ENCODE measurements at places on chromosomes 3 and 15.

DNA sequence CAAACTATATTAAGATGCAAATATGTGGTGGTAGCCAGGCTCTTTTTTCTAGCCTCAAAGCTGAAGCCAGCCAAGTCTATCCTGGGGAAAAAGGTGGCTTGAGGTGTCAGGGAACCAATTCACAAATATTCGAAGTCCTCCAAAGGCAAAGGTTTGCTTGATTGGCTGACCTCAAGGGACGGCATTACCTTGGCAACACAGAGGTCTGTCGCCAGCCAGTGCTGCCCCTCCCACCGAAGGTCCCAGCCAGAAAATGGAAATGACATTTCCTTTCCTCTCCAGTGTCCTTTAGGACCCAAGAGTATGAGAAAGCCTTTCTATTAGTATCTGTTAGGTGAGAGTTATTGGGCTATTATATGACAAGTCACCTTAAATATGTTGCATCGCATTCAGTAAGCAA lies 96.0 kb upstream of the LIMD1 start:
- DNase-seq, result no peak

- no peak for DNase-seq
Observed at GRCh38 chr3:59367150-59367549, 317.3 kb upstream of the CFAP20DC start.

- DNase-seq, result no peak
Observed at GRCh38 chr3:153209596-153209995, 47.6 kb downstream of the RAP2B start.

DNA sequence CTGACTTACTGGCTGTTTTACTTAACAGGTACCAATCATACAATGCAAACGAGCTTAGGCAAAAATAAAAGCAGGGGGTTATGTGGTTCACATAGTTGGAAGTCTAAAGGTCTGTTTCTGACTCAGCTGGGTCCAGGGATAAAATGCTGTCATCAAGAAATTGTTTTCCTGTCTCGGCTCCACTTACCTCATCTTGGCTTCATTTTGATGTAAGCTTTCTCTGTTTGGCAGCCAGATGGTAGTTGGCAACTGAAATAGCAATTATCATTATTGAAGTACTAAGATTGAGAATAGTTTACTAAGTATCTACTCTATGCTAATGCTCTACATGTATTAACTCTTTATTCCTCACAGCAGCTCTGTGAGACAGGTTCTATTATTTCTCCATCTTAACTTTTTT lies 36.8 kb upstream of the CNTN3 start:
- no peak for DNase-seq

- no peak for DNase-seq
Observed at GRCh38 chr3:127717357-127718244, 44.8 kb downstream of the ABTB1 start.

- no peak for DNase-seq
Observed at GRCh38 chr3:13700889-13701288, 152.0 kb downstream of the FBLN2 start.

- no peak for DNase-seq
Observed at GRCh38 chr15:94666553-94666952, 435.2 kb downstream of the MCTP2 start.

- no peak for DNase-seq
Observed at GRCh38 chr3:43759297-43759782, 68.6 kb downstream of the ABHD5 start.

- DNase-seq, result no peak
Observed at GRCh38 chr15:57505949-57506391, 85.7 kb upstream of the MYZAP start.

- DNase-seq, result peak; percentile 15
Observed at GRCh38 chr3:112470788-112471187, 28.5 kb downstream of the BTLA start.

- DNase-seq, result no peak
Observed at GRCh38 chr3:4140921-4141320, 162.2 kb upstream of the SETMAR start.

- DNase-seq, result no peak
Observed at GRCh38 chr15:66685638-66686150, 16.3 kb upstream of the SMAD6 start.

DNA sequence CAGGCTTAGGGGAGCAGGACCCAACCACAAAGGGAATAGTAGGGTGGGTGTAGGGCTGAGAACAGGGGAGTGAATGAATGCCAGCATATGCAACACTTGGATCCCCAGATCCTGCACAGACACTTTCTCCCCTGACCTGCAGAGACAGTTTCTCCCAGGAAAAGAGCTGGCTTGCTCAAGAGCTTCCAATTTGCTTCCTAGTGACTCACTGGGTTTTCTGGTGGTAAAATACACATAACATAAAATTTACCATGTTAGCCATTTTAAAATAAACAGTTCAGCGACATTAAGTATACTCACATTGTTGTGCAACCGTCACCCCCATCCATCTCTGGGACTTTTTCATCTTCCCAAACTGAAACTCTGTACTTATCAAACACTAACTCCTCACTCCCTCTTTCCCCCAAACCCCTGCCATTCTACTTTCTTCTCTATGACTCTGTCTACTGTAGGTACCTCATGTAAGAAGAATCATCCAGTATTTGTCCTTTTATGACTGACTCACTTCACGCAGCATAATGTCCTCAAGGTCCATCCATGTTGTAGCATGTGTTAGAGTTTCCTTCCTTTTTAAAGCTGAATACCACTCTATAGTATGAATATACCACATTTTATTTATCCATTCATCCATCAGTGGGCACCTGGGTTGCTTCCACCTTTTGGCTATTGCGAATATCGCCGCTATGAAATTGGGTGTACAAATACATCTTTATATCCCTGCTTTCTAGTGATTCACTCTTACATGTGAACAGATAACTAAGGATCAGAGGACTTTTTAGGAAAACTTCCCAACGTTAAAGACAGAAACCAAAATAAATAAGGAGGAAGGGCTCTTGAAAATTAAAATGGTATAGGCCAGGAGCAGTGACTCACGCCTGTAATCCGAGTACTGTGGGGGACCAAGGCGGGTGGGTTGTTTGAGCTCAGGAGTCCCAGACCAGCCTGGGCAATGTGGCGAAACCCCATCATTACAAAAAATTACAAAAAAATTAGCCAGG lies 95.6 kb upstream of the TJP1 start:
- DNase-seq, result no peak

- no peak for DNase-seq
Observed at GRCh38 chr3:23659840-23660430, 145.8 kb upstream of the UBE2E1 start.

DNA sequence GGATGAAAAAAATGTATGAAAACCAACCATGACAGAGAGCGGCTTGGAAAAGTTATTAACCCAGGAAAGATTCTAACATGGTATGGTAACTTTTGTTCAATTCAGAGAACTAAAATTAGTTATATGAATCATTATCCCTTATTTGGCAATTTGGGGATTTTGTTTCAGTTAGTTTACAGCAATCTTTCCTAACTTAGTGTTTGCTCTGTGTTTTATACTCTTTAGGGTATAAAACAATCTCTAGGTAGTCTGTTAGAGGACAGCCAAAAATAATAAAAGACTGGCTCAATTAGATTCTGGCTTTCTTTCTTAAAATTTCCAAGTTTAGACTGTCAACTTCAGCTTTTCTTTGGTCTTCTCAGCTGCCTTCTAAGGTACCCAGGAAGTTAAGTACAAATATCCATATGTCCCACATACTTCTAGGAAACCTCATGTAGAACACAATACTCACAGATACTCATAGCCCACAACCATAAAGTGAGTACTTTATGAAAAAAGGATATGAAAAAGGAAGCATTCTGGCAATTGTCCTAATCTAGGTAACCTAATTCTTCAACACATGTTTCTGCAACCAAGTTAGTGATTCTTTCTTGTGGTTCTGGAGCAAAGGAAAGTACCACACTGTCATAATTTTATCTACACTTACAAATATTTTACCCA lies 849.3 kb downstream of the ROBO1 start:
- DNase-seq, result peak; percentile 34

DNA sequence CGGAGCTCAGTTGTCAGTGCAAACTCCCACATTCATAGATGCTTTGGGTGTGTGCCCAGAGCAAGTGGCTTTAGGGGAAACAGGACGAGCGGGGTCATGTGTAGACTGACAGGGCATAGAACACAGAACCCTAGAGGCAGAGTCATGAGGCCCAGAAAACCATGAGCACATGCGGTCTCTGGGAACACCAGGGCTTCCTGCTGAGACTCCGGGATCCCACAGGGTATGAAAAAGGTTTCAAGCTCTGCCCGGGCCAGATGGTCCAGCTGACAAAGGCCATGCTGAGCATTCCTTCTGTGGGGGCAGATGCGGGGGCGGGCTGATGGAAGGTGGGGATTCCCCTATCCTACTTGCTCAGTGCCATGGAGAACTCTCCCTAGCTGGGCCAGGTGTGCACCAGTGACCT lies 44.8 kb downstream of the ROPN1B start:
- DNase-seq, result no peak

DNA sequence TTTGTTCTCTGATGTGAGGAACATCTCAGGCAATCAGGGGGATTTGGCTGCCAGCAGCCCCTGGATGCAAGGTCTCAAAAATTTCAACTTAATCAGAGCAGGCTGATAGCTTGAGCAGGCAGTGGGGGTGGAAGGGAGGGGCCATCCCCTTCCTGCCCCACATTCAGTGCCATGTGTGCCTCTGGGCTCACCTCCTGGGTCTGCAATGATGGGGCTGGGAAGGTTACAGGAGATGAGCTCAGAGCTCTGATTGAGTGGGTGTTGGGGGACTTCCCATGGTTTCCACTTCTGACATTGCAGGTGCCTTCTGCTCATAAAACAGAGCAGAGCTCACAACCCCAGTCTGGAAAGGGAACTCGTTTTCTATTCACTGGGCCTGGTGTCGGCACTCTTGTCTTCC lies 37.0 kb downstream of the PARP16 start:
- DNase-seq, result no peak

DNA sequence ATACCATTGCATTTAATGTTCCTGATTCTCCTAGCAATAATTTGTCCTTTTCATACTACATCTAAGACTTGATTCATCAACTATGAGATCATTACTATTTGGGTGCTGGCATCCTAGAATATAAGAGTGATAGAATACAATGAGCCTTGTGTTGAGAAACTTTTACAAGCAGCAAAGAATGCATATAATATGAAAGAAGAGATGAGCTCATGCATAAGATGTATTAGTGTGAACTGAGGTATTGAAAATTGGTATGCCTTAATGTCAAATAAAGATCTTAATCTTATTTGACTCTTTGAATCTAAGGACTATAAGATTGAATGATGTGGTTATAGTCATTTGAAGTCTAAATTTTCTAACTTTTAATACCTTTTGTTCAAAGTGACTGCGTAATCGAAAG lies 220.0 kb upstream of the ARHGEF26 start:
- DNase-seq, result no peak

GRCh38 chr3:29940759-29941323 lies 660.0 kb downstream of the RBMS3 start:
- DNase-seq, result no peak

GRCh38 chr15:24862726-24863521 lies 91.9 kb upstream of the SNRPN start:
- DNase-seq, result no peak

DNA sequence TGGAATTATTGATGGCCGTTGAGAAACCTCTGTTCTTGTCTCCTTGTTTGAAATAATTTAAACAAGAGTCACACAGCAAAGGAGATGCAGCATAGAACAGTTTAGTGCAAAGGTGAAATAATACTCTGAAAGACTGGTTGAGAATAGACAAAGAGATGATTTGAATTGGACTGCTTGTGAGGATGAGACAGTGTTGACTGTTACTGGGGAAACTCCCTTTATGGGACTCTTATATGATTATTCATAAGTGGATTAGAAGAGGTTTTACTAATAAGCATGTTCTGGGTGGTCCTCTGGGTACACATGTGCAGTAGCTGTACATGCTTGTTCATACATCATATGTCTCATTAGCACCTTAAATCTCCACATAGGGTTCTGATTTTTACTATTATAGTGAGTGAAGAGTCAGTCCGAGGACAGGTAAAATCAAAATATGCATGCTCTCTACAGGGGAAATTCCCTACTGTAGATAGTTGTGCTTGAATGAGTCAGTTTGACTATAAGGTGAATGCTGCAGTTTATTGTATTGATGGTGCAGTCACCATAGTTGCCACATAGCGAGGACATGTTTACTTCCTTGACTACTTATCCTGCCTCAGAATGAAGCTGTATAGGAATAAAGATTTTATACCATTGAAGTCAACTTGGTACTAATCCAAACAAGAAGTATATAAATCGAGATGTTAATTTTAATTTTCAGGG lies 498.7 kb downstream of the CNTN6 start:
- no peak for DNase-seq

DNA sequence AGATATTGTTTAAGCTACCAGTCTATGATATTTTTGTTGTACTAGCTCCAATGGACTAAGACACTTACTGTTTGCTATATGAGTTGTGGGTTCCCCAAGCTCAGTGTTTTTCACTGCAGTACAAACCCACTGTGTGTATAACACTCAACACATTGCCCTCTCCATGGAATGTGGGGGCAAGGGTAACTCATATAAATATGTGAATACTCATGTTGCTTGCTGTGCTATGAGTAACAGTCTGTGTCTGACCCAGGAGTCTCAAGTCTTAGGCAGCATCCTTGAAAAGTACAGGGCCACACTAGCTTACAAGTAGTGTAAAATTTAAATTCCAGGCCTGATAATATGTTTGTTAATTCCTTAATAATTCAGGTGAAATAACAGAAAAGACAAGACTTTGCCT lies 22.5 kb upstream of the CNTN3 start:
- DNase-seq, result no peak

Data from skeletal muscle cell (primary cell).